ENCODE measurements at places on chromosomes 2 and 18.

DNA sequence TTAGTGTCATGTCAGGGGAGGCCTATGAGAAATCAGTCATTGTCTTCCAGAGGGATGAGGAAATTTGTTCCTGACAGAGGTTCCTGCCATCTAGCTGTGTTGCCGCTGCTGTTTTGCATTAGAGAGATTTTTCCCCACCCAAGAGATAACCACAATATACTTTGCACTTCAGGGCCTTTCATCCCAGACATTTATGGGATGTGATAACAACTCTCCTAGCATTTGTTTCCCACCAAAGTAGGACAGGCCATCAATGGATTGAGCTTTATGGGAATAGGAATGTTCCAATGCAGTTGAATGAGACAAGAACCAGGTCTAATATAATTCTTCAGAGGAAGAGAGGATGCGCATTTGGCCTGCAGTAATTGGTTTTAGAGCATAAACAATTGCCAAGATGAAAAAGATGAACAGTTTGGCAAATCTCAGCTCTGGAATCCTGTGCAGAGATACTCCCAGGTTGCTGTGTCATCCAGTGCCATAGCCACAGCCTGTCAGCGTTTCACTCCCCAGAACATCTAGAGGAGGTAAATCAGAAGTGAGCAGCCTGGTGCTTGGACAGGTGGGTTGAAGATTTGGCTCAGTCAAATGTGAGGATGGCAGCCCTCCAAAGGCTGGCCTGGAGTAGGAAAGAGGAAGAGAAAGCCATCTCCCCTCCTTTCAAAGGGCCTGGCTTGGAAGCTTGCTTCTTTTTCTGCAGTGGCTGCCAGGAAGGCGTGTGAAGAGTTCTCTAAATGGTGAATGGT, 93.7 kb upstream of the SETBP1 start:
- no peak for DNase-seq

DNA sequence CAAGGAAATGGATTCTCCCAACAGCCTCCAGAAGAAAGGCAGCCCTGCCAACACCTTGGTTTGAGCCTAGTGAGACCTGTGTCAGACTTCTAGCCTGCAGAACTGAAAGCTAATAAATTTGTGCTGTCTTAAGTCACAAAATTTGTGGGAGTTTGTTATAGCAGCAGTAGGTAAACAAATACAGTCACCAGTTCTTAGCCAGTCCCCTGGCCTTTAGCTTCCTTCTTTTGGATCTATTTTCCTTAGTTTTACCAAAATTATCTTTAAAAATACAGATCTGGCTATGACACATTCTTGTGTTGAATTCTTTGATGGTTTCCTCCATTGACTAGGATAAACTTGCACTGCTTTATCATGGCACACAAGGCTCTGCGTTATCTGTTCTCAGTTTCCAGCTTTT, 697.9 kb upstream of the FANCL start:
- DNase-seq, result no peak

DNA sequence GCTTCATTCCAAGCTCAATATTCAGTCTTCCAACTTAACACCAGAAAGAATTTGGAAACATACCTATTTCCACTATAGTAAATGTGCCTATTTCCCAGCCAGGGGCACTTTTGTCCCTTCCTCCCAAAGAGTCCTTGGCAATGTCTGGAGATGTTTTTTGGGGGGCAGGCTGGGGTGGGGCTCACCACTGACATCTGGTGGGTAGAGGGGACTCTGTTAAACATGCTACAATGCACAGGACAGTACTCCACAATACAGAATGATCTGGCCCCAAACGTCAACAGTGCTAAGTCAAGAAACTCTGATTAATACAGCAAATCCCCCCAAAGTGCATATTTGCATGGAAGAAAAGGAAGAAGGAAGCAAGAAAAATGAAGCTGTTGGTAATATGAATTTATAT, 61.7 kb downstream of the SMIM21 start:
- DNase-seq, result no peak

GRCh38 chr2:172564376-172564775, 8.5 kb downstream of the PDK1 start:
- no peak for DNase-seq

DNA sequence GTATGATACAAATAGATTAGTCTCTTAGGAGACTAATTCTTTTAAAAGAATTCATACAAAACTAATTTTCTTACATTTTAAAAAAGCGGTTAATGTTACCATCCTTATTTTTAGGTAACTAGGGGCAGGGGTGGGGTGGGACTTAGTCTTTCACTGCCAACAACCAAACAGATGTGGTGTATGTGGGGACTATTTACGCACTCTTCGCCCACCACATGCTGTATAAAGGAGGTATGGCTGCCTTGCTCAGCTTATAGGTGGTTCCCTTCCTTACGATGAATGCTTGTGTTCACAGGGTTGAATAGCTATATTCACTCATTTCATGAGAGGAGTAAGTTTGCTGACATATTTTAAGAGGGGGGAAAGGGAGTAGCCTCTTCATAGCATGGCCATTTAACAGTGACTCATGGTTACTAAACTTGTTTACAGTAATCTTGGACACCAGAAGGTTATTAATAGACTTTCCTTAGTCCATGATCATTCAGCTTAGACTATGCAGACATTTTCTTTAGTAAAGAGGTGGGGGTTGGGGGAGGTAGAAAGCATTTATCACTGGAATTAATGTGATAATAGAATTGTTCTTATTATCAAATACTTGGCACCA, 61.8 kb downstream of the CAB39 start:
- DNase-seq, result no peak

DNA sequence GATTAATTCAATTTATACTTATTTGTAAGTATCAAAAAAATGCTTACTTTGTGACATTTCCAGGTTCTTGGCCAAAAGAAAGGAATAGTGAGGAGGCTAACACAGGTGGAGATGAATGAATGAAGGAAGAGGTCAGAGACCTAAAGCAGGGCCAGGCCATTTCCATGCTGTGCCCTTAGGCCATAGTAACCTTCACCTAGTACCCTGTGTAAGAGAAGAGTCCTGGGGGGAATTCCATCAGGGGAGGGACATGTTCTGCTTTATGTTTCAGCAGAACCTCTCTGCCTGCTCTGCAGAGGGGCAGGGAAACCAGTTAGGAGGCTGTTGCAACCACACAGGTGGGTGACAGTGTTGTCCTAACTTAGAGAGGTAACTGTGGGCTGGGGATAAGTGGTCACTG, 204.2 kb upstream of the CDH20 start:
- DNase-seq, result no peak

DNA sequence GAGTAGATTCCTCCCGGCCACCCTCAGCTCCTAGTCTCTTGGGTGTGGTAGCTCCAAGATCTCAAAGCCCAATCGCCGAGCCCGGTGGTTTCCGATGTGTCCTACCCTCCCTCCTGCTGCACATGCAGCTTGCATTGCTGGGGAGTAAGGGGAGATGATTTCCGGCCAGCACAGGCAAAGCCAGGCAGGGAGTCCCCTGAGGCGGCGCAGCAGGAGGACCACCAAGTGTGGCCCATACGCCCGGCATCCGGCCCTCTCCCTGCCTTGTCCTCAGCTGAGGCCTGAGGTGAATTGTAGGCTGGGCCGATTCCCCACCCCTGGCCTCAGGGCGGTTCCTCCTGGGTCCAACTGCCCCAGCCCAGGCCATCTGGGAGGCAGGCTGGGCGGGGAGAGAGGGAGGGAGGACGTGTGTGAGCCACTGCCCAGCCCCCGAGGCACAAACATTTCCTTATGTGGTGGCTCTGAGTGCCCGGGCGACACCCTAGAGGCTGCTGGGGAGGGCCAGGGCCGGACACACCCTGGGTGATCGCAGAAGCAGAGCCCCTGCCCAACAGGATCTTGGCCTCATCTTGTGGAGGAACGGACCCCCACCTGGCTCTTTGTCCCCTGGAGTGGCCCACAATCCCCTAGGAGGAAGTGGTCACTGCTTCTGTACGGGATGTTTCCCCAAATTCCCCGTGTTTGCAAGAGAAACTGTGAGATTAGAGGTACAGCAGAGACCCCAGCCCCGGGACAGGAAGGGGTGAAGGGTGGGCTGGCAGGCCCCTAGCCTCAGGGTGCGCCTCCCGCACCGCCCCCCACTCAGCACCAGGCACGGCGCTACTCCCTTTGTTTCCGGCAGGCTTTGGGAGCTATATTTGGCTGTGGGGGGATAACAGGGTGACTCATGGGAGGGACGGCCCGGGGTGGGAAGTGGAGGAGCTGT, 41.9 kb upstream of the PTMA start:
- DNase-seq, result no peak

- no peak for DNase-seq
Measured at GRCh38 chr2:178787155-178787554, 20.1 kb downstream of the TTN start.

DNA sequence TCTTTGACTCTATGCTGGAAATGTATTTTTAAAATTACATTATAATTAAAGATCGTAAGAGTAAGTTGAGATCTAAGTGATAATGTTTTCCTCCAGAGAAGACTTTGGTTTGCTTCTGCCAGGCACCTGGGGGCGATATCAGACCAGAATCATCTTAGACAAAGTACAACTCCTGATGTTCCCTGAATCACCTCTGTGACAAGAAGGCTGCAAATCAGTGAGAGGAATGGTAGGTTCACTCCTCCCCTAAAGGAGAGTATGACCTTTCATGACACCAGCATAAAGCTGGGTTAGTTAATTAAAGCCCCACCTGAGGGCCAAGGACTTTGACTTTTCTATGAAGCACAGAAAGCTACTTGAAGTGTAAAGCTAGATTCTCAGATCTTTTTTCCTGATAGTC, 114.4 kb upstream of the DTNA start:
- no peak for DNase-seq

GRCh38 chr2:8986327-8986976, 17.0 kb downstream of the MBOAT2 start:
- no peak for DNase-seq

GRCh38 chr2:125405816-125406215, 1250.1 kb upstream of the GYPC start:
- no peak for DNase-seq

DNA sequence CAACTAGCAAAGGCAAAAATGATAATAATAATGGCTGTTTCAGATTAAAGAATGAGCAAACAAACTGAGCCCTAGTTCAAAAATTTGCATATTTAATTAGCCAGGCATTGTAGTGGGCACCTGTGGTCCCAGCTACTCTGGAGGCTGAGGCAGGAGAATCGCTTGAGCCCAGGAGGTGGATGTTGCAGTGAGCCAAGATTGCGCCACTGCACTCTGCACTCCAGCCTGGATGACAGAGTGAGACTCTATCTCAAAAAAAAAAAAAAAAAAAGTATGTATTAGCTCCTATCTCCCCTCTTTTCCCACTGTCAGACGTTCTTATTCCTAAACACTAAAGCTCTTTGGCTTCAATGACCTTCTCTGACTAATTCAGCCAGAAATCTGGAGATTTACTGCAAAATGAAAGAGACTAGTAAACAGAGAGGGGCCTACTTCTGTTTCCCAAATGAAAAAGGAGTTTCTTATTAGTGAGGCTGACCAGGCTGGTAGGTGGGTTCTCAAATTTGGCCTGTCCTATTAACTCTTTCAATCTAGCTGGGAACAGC, 3.9 kb upstream of the SRBD1 start:
- no peak for DNase-seq

- no peak for DNase-seq
Measured at GRCh38 chr2:127654084-127654837, 8.3 kb downstream of the GPR17 start.

DNA sequence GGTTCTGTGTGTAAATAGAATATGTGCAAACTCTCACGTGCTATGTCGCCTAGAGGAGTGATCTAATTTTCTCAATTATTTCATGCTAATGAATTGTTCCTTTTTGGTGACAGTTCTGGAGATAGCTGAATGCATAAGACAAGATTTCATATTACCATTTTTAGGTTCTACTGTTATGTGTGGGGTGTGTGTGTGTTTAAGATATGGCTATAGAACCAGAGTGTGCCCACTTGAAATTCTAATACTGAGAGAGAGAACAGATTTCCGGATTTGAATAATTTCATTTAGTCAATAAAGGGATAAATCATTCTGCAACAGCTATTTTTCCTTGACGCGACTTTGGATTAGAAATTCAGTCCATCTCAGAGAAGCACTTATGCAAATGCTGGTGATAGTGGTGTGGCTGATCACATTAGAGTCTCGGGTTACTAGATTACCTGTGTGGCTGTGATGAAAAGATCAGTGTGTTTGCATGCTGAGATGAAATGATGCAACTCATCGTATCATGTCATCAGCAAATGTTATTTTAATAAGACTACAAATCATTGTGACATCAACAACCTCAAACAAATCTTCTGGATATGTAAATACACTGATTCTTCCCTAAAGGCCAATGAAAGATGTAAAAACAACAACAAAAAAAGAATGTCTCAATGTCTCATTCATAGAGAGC, 415.9 kb downstream of the EPHA4 start:
- no peak for DNase-seq

GRCh38 chr2:239455436-239456203, 54.8 kb upstream of the HDAC4 start:
- DNase-seq, result no peak

- no peak for DNase-seq
Measured at GRCh38 chr18:48034651-48035555, 104.4 kb upstream of the SMAD2 start.

DNA sequence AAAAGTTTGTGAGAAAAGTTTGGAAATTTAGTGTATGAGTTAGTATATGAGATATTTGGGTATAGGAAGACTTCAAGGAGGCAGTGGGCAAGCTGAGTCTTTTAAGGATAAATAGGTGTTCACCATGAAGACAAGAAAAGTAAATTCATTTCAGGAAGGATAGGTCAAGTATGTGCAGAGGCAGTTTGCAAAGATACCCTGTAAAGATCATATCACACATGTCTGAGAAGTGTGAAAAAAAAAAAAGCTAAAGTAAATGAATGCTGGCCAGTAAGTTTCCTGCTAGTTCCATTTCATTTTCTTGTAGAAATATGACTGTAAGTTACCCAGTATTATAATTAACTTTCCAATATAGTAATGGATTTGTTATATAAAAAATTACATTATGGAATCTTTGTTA, 131.0 kb downstream of the PHLPP1 start:
- no peak for DNase-seq

- DNase-seq, result no peak
Measured at GRCh38 chr18:40186677-40187076, 1768.4 kb upstream of the PIK3C3 start.

DNA sequence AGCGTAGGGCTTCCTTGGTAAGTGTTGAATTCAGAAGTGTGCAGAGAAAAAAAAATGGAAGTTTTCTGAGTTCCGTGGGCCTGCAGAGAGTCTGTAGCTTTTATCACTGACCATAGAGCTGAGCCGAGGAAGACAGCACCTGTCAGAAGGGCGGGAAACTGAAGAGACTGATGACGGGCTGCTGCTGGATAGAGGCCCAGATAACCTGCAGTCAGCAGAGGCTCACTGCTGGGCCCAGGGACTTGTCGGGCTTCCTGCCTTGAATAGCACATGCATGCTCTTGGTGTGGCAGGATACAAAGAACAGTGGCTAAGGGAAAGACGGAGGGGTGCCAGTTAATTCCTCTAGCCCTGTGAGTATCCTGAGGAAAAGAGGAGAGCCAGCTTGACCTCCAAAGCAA, 166.4 kb downstream of the MGAT5 start:
- no peak for DNase-seq

- no peak for DNase-seq
Measured at GRCh38 chr2:17821535-17822444, 5.5 kb downstream of the MSGN1 start.
